ENCODE measurements at places on chromosomes 13 and 19. TPM values are rescaled to one million over a fixed set of nuclear protein-coding genes. Genes with fewer than 3 reads are reported as not detected.

GRCh38 chr13:25169356-25169755 is 2.7 kb downstream of the AMER2 start:
- H3K27ac ChIP-seq, result no peak overlapping the region
- H3K36me3 ChIP-seq, result no peaks in the 10 kb centered on the region
- H3K4me1 ChIP-seq, result peaks cover 15% of the 10 kb centered on the region
- DNase-seq, result no peak
- no peak overlapping the region for H3K4me3 ChIP-seq

GRCh38 chr13:101697745-101698144 is 245.3 kb downstream of the ITGBL1 start:
- no peaks in the 10 kb centered on the region for H3K36me3 ChIP-seq
- H3K27ac ChIP-seq, result no peak overlapping the region
- no peak for DNase-seq
- H3K4me3 ChIP-seq, result no peak overlapping the region
- no peaks in the 10 kb centered on the region for H3K4me1 ChIP-seq

- DNase-seq, result no peak
- no peak overlapping the region for H3K4me3 ChIP-seq
- no peaks in the 10 kb centered on the region for H3K36me3 ChIP-seq
- no peak overlapping the region for H3K27ac ChIP-seq
- no peaks in the 10 kb centered on the region for H3K4me1 ChIP-seq
Measured at GRCh38 chr13:80603351-80603750, 262.4 kb upstream of the SPRY2 start.

Gene PTH2
- total RNA-seq, result not detected

Gene ATP8B3
- total RNA-seq, result not detected

GRCh38 chr19:15280048-15280725 is 47.9 kb upstream of the EPHX3 start:
- no peak overlapping the region for H3K4me3 ChIP-seq
- peak overlapping the region; percentile 41 for H3K27ac ChIP-seq
- DNase-seq, result peak; percentile 31
- no peaks in the 10 kb centered on the region for H3K27me3 ChIP-seq
- peaks cover 92% of the 10 kb centered on the region for H3K4me1 ChIP-seq

DNA sequence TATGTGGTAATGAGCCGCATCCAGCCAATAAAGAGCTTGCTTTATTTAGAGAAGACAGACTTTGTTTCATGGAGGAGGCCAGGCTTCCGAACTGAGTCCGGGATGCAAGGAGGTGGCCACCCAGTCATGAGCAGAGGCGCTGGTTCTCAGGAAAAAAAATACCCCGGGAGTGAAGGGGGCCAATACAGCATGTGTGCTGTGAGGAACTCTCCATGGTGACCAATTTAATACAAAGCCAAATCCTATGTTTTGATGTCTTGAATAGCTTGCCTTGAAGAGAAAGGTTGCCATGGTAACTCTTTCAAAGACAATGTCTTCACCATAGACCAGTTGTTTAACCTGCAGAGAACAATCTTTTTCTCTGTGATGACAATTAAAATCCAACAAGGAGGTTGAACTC is 43.4 kb upstream of the PDCD5 start:
- DNase-seq, result no peak
- no peaks in the 10 kb centered on the region for H3K27me3 ChIP-seq
- H3K4me1 ChIP-seq, result no peaks in the 10 kb centered on the region
- no peak overlapping the region for H3K27ac ChIP-seq

Gene TPM4
- 171 TPM for total RNA-seq

Gene CCDC70
- total RNA-seq, result not detected

- H3K4me3 ChIP-seq, result no peak overlapping the region
- H3K4me1 ChIP-seq, result peaks cover 29% of the 10 kb centered on the region
- no peaks in the 10 kb centered on the region for H3K27me3 ChIP-seq
- H3K27ac ChIP-seq, result no peak overlapping the region
- no peak for DNase-seq
Measured at GRCh38 chr19:52692431-52693008, 42.3 kb downstream of the ZNF611 start.

DNA sequence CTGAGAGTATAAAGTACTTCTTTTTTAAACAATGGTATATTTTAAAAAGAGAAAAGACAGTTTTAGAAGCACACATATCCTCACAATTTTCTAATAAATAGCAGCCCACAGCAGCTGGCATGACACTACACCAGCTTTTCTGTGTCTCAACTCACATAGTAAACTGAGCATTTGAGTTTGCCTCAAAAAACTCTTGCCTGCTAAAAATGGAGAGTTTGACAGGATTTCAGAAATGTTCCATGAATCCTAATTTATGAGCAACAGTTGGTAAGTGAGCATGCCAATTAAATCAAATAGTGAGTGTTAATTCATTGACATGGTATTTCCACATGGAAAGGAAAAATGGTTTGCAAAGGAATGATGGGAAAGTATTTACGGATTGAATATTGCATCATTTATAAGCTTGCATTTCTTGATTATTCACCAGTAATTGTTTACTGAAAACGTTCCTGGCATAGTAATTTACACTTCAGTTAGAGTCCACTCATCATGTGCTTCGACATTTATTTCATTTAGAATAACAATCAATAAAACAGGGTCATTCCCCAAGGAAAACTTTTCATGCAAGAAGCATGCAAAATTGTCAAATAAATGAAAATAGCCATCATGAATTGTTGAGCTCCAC is 323.0 kb downstream of the EFNB2 start:
- H3K4me3 ChIP-seq, result no peak overlapping the region
- no peak overlapping the region for H3K27ac ChIP-seq
- DNase-seq, result no peak
- H3K27me3 ChIP-seq, result no peaks in the 10 kb centered on the region

GRCh38 chr19:38004186-38004520 is 97.1 kb downstream of the SIPA1L3 start:
- H3K4me1 ChIP-seq, result peaks cover 24% of the 10 kb centered on the region
- DNase-seq, result no peak
- no peak overlapping the region for H3K4me3 ChIP-seq
- peak overlapping the region; percentile 79 for H3K27ac ChIP-seq

GRCh38 chr13:46182491-46182877 is 507 bp upstream of the LCP1 start:
- H3K27me3 ChIP-seq, result no peaks in the 10 kb centered on the region
- no peaks in the 10 kb centered on the region for H3K36me3 ChIP-seq
- no peaks in the 10 kb centered on the region for H3K4me1 ChIP-seq
- H3K27ac ChIP-seq, result no peak overlapping the region

Gene TNFSF9
- not detected for total RNA-seq

- DNase-seq, result no peak
- H3K36me3 ChIP-seq, result no peaks in the 10 kb centered on the region
- H3K4me3 ChIP-seq, result no peak overlapping the region
- no peaks in the 10 kb centered on the region for H3K4me1 ChIP-seq
Measured at GRCh38 chr19:2356036-2356646, 3.9 kb upstream of the TMPRSS9 start.

- no peak for DNase-seq
- no peaks in the 10 kb centered on the region for H3K27me3 ChIP-seq
- no peaks in the 10 kb centered on the region for H3K4me1 ChIP-seq
- H3K4me3 ChIP-seq, result no peak overlapping the region
Measured at GRCh38 chr13:100954430-100955305, 280.1 kb upstream of the TMTC4 start.

DNA sequence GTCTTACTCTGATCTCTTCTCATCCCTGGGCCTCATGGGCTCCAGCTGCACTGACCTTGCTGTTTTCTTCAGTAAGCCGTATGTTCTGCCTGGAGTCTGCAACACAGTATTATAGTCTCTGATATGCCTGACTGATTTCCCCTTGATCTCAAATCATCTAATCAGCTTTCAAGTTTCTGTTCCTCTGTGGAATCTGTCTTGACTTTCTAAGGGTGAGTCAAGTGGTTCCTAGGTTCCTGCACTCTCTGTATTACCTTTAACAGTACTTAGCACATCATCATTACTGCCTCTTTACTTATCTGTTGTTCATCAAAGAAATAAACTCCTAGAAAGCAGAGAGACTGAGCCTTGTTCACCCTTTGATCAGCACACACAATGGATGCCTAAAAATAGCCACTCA is 350.7 kb downstream of the LMO7 start:
- DNase-seq, result no peak
- no peak overlapping the region for H3K4me3 ChIP-seq

Gene KLK1
- total RNA-seq, result 947 TPM

DNA sequence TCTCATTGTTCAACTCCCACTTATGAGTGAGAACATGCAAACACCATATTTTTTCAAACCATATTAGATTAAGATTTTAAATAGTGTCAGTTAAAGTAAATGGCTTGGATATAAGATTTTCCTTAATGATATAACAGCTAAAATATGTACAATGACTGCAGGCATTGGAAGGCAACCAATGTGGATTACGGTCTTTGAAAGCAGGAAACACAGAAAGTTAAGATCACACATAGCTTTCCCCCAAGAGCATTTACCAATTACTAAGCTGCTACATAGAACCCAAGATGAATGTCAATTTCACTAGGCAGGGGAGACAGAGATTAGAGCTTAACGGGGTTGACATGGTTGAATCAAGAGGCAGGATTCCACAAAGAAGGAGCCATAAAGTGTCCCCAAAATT is 173.2 kb upstream of the TRPC4 start:
- no peak overlapping the region for H3K4me3 ChIP-seq
- no peak overlapping the region for H3K27ac ChIP-seq
- no peaks in the 10 kb centered on the region for H3K27me3 ChIP-seq
- no peaks in the 10 kb centered on the region for H3K4me1 ChIP-seq
- no peaks in the 10 kb centered on the region for H3K36me3 ChIP-seq

DNA sequence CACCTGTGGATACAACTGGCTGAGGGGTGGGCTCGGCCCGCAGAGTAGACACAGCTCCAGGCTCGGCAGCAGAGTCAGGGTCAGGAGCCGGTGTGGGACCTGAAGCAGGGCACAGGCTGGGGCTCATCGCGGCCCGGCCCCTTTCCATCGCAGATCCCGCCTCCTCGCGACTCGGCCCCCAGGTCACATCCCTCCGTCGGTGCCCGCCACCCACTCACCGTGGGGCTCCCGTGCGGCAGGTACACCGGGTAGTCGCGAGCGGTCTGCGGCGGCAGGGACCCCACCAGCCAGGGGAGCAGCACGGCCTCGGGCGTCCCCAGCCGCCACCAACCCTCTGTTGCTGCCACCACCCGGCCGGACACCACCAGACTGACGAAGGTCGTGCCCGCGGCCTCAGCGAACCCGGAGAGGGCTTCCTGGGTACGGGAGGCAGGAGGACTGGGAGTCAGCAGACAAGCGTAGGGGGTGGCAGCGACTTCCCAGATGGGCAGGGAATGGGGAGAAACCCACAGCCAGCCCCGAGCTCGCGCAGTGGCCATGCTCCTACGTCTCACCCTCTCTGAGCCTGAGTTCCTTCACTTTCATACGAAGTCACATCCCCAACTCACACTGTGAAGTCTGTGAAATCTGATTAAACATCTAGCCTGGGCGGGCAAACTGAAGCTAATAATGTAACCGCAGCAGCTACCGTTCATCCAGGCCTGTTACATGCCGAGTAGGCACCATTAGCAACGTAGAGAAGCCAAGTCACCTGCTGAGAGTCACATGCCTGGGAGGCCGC is 3.7 kb downstream of the FUZ start:
- peak overlapping the region; percentile 3 for H3K4me3 ChIP-seq
- H3K36me3 ChIP-seq, result no peaks in the 10 kb centered on the region
- peak overlapping the region; percentile 79 for H3K27ac ChIP-seq
- peaks cover 32% of the 10 kb centered on the region for H3K4me1 ChIP-seq
- peak; percentile 72 for DNase-seq

- no peaks in the 10 kb centered on the region for H3K27me3 ChIP-seq
- H3K4me3 ChIP-seq, result no peak overlapping the region
- no peak overlapping the region for H3K27ac ChIP-seq
- DNase-seq, result peak; percentile 48
- H3K36me3 ChIP-seq, result no peaks in the 10 kb centered on the region
Measured at GRCh38 chr19:55437410-55437809, 5.7 kb downstream of the SHISA7 start.

- no peak overlapping the region for H3K27ac ChIP-seq
- no peaks in the 10 kb centered on the region for H3K27me3 ChIP-seq
- H3K36me3 ChIP-seq, result no peaks in the 10 kb centered on the region
- H3K4me3 ChIP-seq, result no peak overlapping the region
- no peak for DNase-seq
Measured at GRCh38 chr19:32336259-32337083, 8.9 kb upstream of the ZNF507 start.

DNA sequence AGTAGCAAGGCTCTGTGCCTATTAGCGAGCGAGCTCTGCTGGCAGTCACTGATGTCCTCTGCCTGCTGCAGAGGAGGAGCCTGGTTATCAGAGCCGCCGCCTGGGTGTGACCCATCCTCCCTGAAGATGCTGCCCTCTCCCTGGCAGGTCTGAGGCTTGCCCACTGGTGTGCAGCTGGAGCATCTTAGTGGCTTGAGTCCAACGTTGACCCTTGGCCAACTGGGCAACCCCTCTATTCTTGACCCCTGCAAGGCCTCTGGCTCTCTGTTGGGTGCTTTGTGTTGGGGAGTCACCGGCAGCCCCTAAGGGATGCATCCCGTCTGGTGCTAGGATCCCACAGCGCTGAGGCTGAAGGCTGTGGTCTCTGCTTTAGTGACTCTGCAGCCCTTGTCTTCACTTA is 277.9 kb upstream of the SOX1 start:
- H3K4me3 ChIP-seq, result no peak overlapping the region
- H3K4me1 ChIP-seq, result no peaks in the 10 kb centered on the region
- no peak overlapping the region for H3K27ac ChIP-seq
- H3K36me3 ChIP-seq, result no peaks in the 10 kb centered on the region
- DNase-seq, result no peak

DNA sequence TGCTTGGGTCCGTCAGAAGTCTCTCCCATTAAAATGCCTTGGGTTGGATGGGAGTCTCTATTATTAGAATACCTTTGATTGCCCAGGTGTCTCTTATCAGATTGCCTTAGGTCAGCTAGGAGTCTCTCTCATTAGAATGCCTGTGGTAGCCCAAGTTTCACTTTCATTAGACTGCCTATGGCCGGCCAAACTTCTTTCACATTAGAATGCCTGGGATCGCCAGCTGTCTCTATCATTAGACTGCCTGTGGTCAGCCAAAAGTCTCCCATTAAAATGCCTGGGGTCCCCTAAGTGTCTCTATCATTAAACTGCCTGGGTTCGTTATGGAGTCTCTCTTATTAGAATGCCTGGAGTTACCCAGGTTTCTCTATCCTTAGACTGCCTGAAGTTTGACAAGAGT is 1476.7 kb downstream of the UQCRFS1 start:
- no peaks in the 10 kb centered on the region for H3K4me1 ChIP-seq
- H3K4me3 ChIP-seq, result no peak overlapping the region
- H3K36me3 ChIP-seq, result no peaks in the 10 kb centered on the region
- no peaks in the 10 kb centered on the region for H3K27me3 ChIP-seq
- DNase-seq, result no peak

Gene RNF17
- total RNA-seq, result not detected

All from body of pancreas (tissue), 4 donors.